MM.1S (cell line): ENCODE measurements at places on chromosomes 5 and 9.
A peak's percentile ranks its signal among the peaks of the same experiment; 100 is the strongest.

DNA sequence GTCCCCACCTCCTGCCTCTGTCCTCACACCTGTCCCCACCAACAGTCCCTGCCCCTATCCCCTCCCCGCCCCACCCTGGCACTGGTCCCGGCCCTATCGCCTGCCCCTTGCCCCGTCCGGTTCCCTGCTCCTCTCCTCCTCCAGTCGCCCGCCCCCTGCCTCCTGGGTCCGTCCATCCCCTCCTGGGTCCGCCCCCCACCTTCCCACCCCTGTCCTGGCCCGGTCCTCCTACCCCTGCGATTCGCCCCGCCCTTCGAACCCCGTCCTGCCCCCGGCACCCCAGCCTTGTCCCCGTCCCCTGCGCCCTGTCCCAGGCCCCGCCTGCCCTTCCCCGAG lies 372 bp downstream of the EDF1 start:
- no peak for DNase-seq

DNA sequence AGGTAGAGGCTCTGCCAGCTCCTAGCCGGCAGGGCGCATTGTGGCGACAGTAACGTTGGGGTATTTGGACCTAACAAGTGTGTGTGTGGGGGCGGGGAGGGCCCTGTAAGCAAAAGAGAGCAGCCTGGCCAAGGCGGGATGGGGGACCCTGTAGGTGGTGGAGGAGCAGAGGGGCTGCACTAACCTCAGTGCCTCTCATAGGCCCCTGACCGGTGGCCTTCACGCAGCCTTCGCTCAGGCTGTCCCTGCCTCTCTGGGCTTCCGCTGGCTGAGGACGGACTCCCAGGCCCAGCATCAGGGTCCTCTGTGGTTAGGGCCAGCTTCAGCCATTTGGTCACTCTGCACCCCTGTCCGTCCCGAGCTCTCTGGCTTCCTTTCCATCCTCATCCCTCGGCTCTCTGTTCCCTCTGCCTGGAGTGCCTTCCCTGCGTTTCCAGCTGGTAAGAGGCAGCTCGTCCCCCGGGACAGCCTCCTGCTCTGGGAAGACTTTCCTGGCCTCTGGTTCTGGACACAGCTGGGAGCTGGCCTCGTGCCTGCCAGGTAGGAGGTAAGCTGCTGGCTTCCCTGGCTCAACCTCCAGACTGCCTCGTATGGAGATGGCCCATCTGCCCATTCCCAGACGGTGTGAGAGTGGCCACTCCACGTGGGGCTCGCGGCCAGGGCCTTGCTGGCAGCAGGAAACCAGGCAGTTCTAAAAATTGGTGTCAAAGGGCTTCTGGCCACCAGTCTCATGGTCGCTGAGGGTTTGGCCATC lies 39.3 kb upstream of the PHYKPL start:
- DNase-seq, result no peak

GRCh38 chr5:65874241-65874640 lies 52.1 kb upstream of the ERBIN start:
- DNase-seq, result no peak

- no peak for DNase-seq
Observed at GRCh38 chr5:81522571-81522970, 128.6 kb upstream of the ACOT12 start.

DNA sequence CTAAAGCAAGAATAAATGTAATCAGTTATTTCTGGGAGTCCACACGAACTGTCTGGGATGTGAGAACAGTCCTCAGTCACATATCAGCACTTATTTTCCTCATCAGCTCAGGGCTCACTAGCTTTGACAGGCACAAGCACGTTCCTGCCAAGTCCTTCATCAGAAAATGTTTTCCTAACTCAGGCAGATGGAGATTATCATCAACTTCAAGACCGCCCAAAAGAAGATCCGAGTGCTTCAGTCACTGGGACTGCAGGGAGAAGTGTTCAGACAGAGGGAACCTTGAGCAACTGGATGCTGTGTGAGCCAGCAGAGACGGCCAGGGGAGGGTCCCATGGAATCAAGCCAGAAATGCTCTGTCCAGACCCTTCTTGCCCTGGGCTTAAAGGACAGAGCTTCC lies 189.4 kb downstream of the NXNL2 start:
- no peak for DNase-seq

- DNase-seq, result no peak
Observed at GRCh38 chr9:127773272-127773671, 5.2 kb downstream of the SH2D3C start.

- no peak for DNase-seq
Observed at GRCh38 chr9:87973730-87974292, 522 bp downstream of the CDK20 start.

GRCh38 chr9:91074866-91075265 lies 273.2 kb downstream of the SYK start:
- DNase-seq, result no peak

GRCh38 chr5:66284588-66285342 lies 140.7 kb downstream of the SREK1 start:
- no peak for DNase-seq

- DNase-seq, result peak; percentile 74
Observed at GRCh38 chr9:100426530-100427365, at the start of gene MSANTD3. MSANTD3 (plus strand) TSS chr9:100427143; CDS start chr9:100441939, 14,796 bp downstream.

GRCh38 chr5:163913548-163913947 lies 408.1 kb downstream of the MAT2B start:
- no peak for DNase-seq

- no peak for DNase-seq
Observed at GRCh38 chr5:523441-524222, 617 bp downstream of the SLC9A3 start.

GRCh38 chr5:73450672-73451223 lies 2.2 kb upstream of the FOXD1 start:
- DNase-seq, result no peak

GRCh38 chr9:99135456-99135855 lies 30.5 kb downstream of the TGFBR1 start:
- no peak for DNase-seq

DNA sequence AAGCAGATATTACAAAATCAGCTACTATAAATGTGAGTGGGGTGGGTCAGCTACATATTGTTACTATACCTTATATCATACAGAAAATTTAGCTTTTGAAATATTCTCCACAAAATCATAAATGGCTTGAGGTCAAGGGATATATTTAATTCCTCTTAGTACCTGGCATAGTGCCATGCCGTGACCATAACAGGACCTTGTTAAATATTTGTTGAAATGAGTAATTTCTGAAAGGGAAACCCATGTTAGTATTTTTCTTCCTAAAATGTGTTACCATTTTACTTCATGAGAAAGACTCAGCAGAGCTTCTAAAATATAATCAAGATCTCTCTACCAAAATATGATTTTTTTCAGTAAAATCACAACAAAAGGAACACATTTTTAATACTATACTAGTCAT lies 14.8 kb downstream of the ATP10B start:
- DNase-seq, result no peak

- DNase-seq, result peak; percentile 83
Observed at GRCh38 chr5:176658817-176659511, 11.7 kb downstream of the TSPAN17 start.

- peak; percentile 21 for DNase-seq
Observed at GRCh38 chr9:81077572-81077971, 611.8 kb downstream of the TLE1 start.

- no peak for DNase-seq
Observed at GRCh38 chr5:149325166-149325735, 20.0 kb upstream of the GRPEL2 start.

GRCh38 chr5:57338868-57339340 lies 143.7 kb downstream of the ACTBL2 start:
- DNase-seq, result no peak

GRCh38 chr9:117957267-117957666 lies 253.1 kb downstream of the TLR4 start:
- peak; percentile 69 for DNase-seq

DNA sequence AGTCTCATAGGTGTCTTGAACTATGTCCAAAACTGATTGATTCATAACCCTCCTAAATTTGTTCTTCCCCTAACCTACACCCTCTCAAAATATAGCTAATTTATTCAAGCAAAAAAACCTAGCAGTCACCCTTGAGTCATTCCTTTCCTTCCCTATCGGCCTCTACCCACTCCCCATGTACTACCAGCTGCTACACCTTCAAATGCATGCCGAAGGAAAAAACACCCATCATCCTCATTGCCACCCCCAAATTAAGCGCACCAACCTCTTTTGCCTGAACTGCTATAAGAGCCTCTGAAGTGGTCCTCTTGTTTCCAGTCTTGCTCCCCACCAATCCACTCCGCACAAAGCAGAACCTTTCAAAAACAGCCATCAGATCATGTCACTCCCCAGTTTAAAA lies 12.6 kb downstream of the LIFR start:
- no peak for DNase-seq

DNA sequence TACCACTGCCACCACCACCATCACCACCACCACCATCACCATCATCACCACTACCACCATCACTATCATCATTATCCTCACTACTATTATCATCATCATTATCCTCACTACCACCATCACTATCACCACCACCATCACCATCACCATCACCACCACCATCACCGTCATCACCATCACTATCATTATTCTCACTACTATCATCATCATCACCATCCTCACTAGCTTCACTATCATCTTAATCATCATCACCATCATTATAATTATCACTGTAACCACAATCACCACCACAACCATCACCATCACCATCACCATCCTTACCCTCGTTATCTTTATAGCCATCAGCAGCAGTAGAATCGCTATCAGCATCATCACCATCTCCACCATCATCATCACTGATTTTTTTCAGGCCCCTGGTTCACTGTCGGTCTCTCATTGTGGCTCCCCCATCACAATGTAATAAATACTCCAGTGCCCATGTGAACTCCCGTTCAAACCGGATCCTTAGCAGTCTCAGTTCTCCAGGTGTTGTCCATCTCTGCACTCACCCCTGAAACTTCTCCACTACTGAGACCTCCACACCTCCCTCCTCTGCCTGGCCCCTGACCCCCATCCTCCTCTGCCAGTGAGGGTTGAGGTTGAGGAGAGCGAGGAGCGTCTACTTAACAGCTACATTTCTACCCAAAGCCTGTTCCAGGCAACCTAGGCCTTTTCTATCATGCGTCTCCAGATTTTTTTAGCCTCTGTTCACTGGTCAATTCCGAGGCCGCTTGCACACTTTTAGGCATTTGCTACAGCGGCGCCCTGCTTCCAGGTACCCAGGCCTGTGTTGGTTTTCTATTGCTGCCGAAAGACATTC lies 238.2 kb downstream of the PBX3 start:
- no peak for DNase-seq

GRCh38 chr5:9437741-9438240 lies 108.1 kb downstream of the SEMA5A start:
- DNase-seq, result no peak

DNA sequence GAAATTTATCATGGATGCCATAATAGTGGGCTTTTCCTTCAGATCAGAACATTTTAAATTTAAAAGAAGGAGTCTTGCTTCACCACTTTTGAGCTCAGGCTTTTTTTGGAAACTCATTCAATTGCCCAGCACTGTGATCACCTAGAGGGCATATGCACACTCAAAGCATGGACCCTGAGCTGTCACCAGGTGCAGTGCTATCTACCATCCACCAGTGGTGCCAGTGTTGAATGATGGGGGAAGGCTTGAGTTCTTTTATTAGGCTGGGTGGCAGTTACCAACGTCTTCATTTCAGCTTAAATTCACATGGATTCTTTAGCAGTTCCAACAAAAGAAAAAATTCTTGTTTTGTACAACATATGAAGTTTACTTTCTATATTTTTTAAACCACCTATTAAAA lies 164.1 kb downstream of the CFAP90 start:
- no peak for DNase-seq

DNA sequence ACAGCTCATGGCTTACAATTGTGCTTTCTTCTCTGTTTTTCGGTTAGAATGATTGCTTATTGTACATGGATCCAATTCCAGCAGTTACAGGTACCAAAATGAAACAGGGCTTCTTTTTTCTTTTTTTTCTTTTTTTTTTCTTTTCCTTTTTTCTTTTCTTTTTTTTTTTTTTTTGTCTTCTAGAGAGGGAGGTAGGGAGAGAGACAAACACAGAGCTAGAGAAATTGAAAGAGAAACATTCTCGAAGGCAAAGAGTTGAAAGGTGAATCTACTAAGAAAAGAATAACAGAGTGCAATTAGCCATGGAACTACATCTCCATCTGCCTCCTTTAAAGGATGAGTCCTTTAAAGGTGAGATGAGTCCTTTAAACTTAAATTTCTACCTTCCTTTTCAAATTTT lies 1.0 kb upstream of the EDIL3 start:
- peak; percentile 11 for DNase-seq

GRCh38 chr9:22005021-22005701 lies 3.9 kb downstream of the CDKN2B start:
- DNase-seq, result no peak

GRCh38 chr5:88877826-88878225 lies 5.2 kb downstream of the MEF2C start:
- no peak for DNase-seq

DNA sequence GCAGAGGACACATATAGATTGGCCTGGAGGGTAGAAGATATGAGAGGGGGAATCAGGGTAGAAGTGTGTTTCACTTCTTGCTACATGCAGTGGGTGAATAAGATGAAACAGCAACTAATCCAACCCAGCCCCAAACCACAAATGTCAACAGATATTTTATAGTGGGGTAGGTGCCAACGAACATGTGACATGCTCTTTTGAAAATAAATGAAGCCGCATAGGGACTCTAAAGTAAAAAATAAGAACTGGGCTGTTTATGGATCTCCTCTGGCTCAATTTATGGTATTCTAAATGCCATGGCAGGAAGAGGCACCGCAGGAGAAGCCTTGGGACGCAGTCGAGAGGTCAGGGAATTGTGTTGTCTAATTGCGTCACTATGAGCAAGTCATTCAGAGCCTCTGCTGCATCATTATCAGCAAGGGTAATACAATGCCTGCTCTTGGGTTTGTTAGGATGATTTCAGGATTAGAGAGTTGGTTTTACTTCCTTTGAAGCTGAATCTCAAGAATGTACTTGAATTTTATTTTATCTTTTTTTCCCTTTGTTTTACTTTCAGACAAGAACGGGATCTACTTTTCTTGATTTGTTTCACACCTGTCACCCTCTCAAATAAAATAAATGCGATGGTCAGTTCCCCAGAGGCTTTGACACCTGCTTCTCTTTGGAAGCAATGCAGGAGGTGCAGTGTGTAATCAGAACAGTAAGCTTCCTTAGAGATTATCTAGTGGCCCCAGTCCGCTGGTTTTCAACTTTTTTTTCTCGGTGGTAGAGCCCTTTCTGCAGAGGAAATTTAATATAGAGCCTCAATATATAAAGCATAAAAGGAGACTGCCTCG lies 375.6 kb upstream of the CLINT1 start:
- DNase-seq, result no peak

GRCh38 chr9:69757996-69758675 lies 1.7 kb downstream of the PTAR1 start:
- DNase-seq, result no peak

GRCh38 chr9:97900738-97901565 lies 21.3 kb downstream of the TRMO start:
- peak; percentile 37 for DNase-seq

- DNase-seq, result no peak
Observed at GRCh38 chr9:90793729-90794128, 7.9 kb upstream of the SYK start.

DNA sequence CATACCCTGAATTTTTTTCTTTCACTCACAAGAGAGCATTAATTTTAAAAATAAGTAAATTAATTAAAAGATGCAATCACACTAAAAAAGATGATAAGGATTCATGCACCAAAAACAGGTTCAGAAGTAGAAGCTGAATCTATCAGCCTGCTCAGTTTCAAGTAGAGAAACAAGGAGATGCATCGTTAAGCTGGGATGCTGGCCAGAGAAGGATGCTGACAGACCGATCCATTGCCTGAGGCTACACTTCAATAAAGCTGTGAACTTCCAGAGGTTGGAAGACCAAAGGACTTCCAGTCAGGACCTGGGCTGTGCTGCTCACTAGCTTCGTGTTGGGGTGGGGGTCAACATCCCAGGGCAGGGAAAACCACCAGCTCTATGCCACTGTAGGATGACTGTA lies 457.7 kb downstream of the EFNA5 start:
- DNase-seq, result no peak

GRCh38 chr9:128026773-128027541 lies 40.2 kb downstream of the NAIF1 start:
- DNase-seq, result no peak
